ENCODE measurements at places on chromosomes 16 and 17.
A peak's percentile ranks its signal among the peaks of the same experiment; 100 is the strongest.

DNA sequence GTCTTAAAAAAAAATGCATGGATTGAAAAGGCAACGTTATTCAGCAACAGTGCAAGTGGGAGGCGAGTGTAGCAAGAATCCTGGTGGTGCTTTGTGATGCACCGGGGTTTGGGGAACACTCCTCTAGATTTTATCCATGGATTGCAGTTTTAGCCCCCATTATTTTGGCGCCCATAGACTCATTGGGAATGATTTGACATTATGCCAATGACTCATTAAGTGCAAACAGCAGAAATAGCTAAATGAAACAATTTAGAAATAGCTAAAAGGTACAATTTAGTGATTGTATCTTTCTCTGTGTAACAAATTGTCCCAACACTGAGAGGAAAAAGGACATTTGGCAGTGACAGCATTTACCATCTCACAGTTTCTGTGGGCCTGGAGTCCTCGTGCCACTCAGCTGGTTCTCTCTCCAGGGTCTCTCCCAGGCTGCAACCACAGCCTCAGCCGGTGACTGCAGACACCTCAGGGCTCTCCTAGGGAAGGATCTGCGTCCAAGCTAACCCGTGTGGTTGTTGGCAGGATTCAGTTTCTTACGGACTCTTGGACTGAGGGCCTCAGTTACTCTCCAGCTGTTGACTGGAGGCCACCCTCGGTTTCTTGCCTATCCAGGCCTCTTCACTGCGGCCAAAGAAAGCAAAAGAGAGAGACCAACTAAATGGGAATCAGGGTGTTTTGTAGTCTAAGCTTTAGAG is 398.7 kb downstream of the SNX29 start:
- no peak for DNase-seq

- DNase-seq, result no peak
These were observed 89.0 kb upstream of the CDH5 start for GRCh38 chr16:66277311-66278070.

DNA sequence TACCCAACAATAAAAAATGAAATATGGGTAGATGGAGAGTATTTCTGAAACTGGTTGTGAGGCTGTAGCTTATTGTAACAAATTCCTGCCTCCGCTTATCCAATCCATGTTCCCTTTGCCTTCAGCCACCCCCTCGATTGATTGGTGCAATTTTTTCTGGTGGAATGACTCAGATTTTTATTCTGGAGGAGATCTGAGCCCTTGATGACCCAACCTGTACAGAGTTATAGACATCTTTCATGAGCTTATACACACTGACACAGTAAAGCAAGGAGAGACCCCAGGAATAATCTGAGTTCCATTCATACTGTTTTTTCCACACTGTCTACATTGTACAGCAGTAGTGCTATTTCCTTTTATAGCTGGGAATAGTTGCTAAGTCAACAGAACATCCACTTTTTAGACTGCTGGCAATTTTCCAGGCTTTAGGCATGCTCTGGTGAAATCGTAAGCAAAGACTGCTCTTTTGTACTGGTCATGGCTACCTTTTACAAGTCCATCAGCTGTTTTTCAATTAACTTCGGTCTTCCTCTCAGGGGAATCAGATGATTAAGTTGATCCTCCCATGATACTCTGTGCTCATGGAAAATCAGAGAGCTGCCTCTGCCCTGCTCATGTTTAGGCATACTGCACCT is 30.1 kb downstream of the CCL4 start:
- no peak for DNase-seq

- DNase-seq, result no peak
These were observed 165.8 kb downstream of the CHD9 start for GRCh38 chr16:53220585-53220984.

- no peak for DNase-seq
These were observed 350.6 kb upstream of the CCL2 start for GRCh38 chr17:33904476-33904875.

DNA sequence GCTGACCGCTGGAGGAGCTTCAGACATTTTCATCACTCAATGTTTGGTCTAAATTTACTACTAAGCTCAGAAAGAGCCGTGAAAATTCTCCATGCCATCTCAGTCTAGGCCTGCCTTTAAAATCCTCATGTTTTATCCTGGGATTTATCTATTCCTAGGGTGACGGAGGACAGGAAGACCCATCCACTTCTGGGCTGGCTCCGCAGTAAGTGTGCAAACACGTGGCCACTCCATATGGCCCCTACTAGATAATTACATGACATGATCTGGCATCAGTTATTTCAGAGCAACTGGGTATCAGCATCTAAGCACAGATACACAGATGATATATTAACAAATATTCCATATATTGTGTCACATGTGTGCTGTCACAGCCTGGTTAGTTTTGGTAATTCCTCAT is 77.8 kb upstream of the HS3ST4 start:
- no peak for DNase-seq

- DNase-seq, result peak; percentile 56
These were observed 690 bp downstream of the NDE1 start for GRCh38 chr16:15650698-15651171.

Data from stimulated activated CD4-positive, alpha-beta T cell treated with anti-CD3 and anti-CD28 coated beads, Interleukin-4, amount 100 ng/mL, for 24 hours (primary cell).